Upper lobe of right lung (tissue), 1 donor: ENCODE measurements at places on chromosomes 6 and 20. TPM values are rescaled to one million over a fixed set of nuclear protein-coding genes. Genes with fewer than 3 reads are reported as not detected.

Gene FBXO9
- total RNA-seq, result 101 TPM

Gene TFAP2B
- not detected for total RNA-seq

Gene RPS10
- 875 TPM for total RNA-seq

Gene STK4
- total RNA-seq, result 52.6 TPM

- H3K27ac ChIP-seq, result no peak overlapping the region
- DNase-seq, result no peak
- no peaks in the 10 kb centered on the region for H3K36me3 ChIP-seq
- H3K4me1 ChIP-seq, result no peaks in the 10 kb centered on the region
- no peak overlapping the region for H3K4me3 ChIP-seq
These were observed 38.8 kb upstream of the SPACA1 start for GRCh38 chr6:88008831-88009231.

DNA sequence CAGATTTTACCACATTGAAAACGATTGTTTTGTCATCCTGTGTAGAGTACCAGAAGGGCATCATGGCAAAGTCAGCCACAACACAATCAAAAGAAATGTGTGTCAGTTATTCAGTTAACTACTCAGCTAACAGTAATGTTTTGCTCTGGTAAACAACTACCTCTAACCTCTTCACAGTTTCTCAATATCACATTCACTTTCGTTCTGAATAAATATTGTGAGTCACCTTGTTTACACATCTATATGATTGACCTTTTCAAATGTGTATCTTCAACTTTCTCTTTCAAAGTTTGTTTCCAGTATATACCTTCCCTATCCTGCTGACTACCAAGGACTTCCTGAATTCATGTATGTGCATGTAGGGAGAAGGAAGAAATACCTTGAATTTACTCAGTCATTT is 216.6 kb upstream of the UFL1 start:
- no peak overlapping the region for H3K27ac ChIP-seq
- DNase-seq, result no peak
- no peaks in the 10 kb centered on the region for H3K36me3 ChIP-seq
- H3K4me3 ChIP-seq, result no peak overlapping the region
- no peaks in the 10 kb centered on the region for H3K4me1 ChIP-seq
- no peaks in the 10 kb centered on the region for H3K27me3 ChIP-seq

GRCh38 chr20:2313316-2313715 is 17.5 kb downstream of the TGM3 start:
- H3K27me3 ChIP-seq, result no peaks in the 10 kb centered on the region
- DNase-seq, result no peak
- no peak overlapping the region for H3K27ac ChIP-seq
- H3K36me3 ChIP-seq, result no peaks in the 10 kb centered on the region

- H3K36me3 ChIP-seq, result no peaks in the 10 kb centered on the region
- no peak overlapping the region for H3K27ac ChIP-seq
- H3K4me1 ChIP-seq, result peaks cover under 1% of the 10 kb centered on the region
- no peaks in the 10 kb centered on the region for H3K27me3 ChIP-seq
- DNase-seq, result no peak
- H3K4me3 ChIP-seq, result no peak overlapping the region
These were observed 103.5 kb upstream of the AKAP12 start for GRCh38 chr6:151136141-151136755.

- H3K27ac ChIP-seq, result no peak overlapping the region
- peaks cover 6% of the 10 kb centered on the region for H3K4me1 ChIP-seq
- no peak overlapping the region for H3K4me3 ChIP-seq
- H3K36me3 ChIP-seq, result no peaks in the 10 kb centered on the region
- DNase-seq, result peak; percentile 50
- peaks cover 87% of the 10 kb centered on the region for H3K27me3 ChIP-seq
These were observed 1.5 kb downstream of the DLGAP4 start for GRCh38 chr20:36307412-36308325.

- H3K4me3 ChIP-seq, result no peak overlapping the region
- H3K36me3 ChIP-seq, result no peaks in the 10 kb centered on the region
- no peak for DNase-seq
These were observed 105.8 kb upstream of the DUSP22 start for GRCh38 chr6:186340-186965.

- H3K36me3 ChIP-seq, result no peaks in the 10 kb centered on the region
- H3K27me3 ChIP-seq, result no peaks in the 10 kb centered on the region
- H3K4me3 ChIP-seq, result no peak overlapping the region
- no peaks in the 10 kb centered on the region for H3K4me1 ChIP-seq
These were observed 40.0 kb upstream of the OCSTAMP start for GRCh38 chr20:46590443-46590842.

- no peak for DNase-seq
- no peaks in the 10 kb centered on the region for H3K4me1 ChIP-seq
- no peaks in the 10 kb centered on the region for H3K36me3 ChIP-seq
- H3K27me3 ChIP-seq, result no peaks in the 10 kb centered on the region
These were observed 212.6 kb upstream of the MAN1A1 start for GRCh38 chr6:119562168-119562567.

DNA sequence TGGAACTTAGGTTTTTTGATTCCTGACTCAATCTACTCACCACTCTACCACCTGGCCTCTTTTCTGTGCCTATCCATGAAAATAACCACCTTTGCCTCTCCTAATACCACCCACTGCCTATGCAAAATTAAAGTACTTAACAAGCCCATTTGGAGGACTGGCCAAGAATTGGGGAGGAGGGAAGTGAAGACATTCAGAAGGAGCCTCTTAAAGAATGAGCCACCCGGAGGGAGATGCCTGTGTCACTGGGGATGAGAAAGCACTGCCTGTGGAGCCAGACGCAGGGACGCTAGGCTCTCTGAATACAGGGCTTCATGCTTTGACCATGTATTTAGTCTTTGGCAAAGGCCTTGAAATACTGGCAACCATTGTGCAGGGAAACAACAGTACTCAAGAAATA is 40.0 kb upstream of the MRPS10 start:
- peaks cover 1% of the 10 kb centered on the region for H3K4me1 ChIP-seq
- H3K36me3 ChIP-seq, result peaks cover 12% of the 10 kb centered on the region
- no peak for DNase-seq
